Sigmoid colon (tissue), 7 donors: ENCODE measurements at places on chromosomes 3 and 15. TPM values are rescaled to one million over a fixed set of nuclear protein-coding genes. Genes with fewer than 3 reads are reported as not detected.

The VEPH1 gene
- 0.92 TPM for polyA plus RNA-seq

The SEMA5B gene
- polyA plus RNA-seq, result 0.52 TPM

The CD96 gene
- 0.23 TPM for polyA plus RNA-seq

The ULK4 gene
- 3.9 TPM for polyA plus RNA-seq

The GALNT15 gene
- 8.4 TPM for polyA plus RNA-seq

The FBXO40 gene
- polyA plus RNA-seq, result under 0.01 TPM

The ROPN1 gene
- 1.8 TPM for polyA plus RNA-seq

The OIP5 gene
- 1.8 TPM for polyA plus RNA-seq

The TCF12 gene
- polyA plus RNA-seq, result 13.2 TPM

The TM4SF1 gene
- polyA plus RNA-seq, result 38.4 TPM

The MAP1A gene
- polyA plus RNA-seq, result 0.23 TPM

The SLC6A1 gene
- not detected for polyA plus RNA-seq
